ENCODE measurements at places on chromosomes 12 and 14. TPM values are rescaled to one million over a fixed set of nuclear protein-coding genes. Genes with fewer than 3 reads are reported as not detected.

The B4GALNT3 gene
- total RNA-seq, result 0.23 TPM

The PTGER2 gene
- total RNA-seq, result 1.3 TPM

The TMEM233 gene
- total RNA-seq, result not detected

The DACT1 gene
- total RNA-seq, result 9.8 TPM

The SLC25A47 gene
- total RNA-seq, result not detected

The TEX52 gene
- not detected for total RNA-seq

Measured in smooth muscle cell of the coronary artery (primary cell).